ENCODE measurements at places on chromosomes 6 and 20.
A peak's percentile ranks its signal among the peaks of the same experiment; 100 is the strongest.

DNA sequence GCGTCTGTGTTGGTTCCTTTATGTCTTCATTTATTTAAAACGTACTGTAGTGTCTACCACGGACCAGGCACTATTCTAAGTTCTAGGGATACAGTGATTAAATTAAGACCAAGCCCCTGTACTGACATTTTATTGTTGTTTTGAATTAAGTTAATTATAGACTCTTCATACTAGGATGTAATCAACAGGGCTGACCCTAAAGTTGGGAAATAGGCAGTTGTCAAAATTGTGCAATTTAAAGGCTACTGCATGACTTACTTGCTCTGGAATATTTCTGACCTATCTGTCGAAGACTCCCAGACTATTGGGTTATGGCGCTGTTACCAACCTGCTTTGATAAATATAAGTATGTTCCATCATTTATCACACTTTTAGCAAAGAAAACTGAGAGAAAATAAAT is 6.7 kb downstream of the MYO6 start:
- no peak for DNase-seq

GRCh38 chr6:130749402-130749801 is 77.8 kb upstream of the SMLR1 start:
- no peak for DNase-seq

DNA sequence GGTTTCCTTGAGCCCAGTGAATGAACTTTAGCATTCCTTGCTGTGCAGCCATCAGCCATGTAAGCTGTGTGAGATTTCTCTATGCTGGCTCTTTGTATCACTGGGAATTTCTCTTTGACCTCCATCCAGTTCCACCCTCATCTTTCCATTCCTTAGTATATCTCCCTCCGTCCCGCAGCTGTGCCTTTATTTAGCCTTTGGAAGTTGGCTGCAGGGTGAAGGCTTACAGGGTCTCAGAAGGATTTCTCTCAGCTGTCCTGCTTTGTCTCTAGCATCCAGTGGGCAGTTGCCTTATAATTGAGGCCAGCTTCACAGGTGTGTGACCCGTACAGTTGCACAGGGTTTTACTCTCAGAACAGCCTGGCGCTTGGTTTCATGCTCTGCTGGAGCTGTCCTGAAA is 144.3 kb downstream of the PXDC1 start:
- no peak for DNase-seq

- no peak for DNase-seq
Observed at GRCh38 chr20:48799328-48800105, 28.3 kb downstream of the PREX1 start.

GRCh38 chr6:126086560-126086959 is 100.2 kb downstream of the TRMT11 start:
- DNase-seq, result no peak

DNA sequence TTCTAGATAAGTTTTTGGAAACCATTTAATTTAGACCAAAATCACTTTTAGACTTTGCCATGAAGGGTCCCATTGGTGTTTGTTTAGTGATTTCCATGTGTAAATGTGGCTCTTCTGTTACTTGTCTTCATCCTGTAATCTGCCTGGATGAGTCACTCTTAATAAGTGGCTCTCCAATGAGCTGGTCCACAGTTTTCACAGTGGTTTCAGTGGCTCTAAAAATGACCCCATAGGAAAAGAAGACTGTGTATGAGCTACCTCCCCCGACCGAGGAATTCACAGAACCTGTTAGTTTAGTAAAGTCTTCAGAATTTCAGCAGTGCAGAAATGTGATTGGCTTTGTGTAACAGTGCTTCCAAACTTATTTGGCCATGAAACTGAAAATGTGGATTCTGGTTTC is 492.0 kb upstream of the MARCKS start:
- no peak for DNase-seq

GRCh38 chr6:122817766-122818165 is 28.7 kb downstream of the SMPDL3A start:
- DNase-seq, result no peak

DNA sequence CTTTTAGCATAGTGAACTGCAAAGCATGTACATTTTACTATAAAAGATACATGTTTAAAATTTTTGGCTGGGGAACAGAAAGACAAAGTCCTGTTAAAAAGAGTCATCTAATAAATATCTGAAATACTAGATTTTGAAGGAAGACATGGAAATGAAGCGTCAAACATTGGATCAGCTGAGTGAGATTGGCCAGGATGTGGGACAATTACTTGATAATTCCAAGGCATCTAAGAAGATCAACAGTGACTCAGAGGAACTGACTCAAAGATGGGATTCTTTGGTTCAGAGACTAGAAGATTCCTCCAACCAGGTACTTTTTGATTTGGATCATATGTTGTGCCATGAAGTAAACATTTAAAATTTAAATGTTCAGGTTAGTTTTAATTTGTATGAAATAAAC is 162.3 kb downstream of the UTRN start:
- DNase-seq, result no peak

- DNase-seq, result peak; percentile 41
Observed at GRCh38 chr20:48777005-48777404, 50.8 kb downstream of the PREX1 start.

- DNase-seq, result no peak
Observed at GRCh38 chr6:129248946-129249345, 366.0 kb downstream of the LAMA2 start.

GRCh38 chr6:11260249-11261038 is 28.0 kb upstream of the NEDD9 start:
- DNase-seq, result no peak

DNA sequence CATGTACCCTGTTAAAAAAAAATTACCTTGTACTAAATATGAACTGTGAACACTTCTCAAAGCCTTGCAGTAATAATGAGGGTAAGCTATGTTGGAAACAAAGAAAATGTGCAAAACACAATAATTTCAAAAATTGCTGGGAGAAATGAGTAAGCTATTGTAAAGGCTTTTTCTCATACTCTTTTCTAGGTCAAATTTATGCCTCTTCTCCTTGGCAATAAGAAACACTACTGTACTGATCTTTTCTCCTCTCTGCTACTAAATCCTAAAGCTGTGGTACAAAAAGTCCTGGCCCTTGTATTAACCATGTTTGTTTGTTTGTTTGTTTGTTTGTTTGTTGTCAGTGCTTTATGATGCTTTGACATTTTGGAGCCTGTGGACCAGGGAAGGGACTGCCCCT is 17.5 kb upstream of the HUS1B start:
- DNase-seq, result no peak

- DNase-seq, result peak; percentile 28
Observed at GRCh38 chr20:62208795-62209755, 11.0 kb downstream of the HRH3 start.

DNA sequence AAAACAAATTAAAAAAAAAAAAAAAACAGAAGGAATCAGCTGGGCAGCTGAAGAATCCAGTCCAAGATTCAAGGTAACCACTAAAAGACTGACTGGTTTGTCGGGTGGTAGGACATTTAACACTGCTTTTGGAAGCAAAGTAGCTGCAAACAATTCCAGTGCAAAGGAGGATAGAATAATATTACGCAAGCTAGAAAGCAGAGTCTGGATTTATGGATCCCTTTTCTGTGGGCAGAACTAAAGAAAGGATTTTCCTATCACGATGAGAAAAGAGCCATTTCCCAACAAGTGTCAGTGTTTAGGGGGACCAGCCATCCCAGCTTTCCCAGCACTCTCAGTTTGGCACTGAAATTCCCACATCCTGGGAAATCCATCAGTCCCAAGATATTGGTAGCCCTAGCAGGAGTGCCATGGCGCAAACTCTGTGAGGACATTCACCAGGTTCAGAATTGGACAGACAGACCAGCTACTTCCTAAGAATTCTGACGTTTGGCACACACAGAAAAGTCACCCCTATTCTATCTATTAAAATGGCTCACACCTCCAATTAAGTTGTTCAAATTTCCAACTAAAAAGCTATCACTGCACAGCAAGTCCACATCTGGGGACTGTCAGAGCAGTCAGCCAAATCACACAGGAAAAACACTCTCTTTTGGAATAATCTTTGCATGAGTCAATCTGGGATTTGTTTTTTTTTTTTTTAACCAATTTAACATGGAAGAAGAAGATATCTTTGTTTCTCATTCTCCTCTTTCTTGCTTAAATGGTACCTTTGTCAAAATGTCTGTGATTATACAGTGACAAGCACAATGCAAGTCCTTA is 356.8 kb upstream of the ARID1B start:
- no peak for DNase-seq

DNA sequence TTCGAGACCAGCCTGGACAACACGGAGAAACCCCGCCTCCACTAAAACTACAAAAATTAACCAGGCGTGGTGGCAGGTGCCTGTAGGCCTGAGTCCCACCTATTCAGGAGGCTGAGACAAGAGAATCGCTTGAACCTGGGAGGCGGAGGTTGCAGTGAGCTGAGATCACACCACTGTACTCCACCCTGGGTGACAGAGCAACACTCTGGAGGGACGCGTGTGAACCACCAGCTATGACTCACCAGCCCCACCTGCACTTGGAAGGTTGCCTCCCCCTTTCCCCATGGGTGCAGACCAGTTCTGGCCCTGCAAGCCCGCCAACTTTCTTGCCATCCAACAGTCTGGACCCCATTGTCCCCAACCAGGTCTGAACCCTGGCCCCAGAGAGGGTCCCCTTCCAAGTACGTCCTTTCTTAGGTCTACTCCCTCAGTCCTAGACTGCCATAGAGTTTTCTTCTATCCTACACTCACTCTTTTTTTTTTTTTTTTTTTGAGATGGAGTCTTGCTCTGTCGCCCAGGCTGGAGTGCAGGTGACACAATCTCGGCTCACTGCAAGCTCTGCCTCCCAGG is 29.2 kb downstream of the ATP9A start:
- no peak for DNase-seq

DNA sequence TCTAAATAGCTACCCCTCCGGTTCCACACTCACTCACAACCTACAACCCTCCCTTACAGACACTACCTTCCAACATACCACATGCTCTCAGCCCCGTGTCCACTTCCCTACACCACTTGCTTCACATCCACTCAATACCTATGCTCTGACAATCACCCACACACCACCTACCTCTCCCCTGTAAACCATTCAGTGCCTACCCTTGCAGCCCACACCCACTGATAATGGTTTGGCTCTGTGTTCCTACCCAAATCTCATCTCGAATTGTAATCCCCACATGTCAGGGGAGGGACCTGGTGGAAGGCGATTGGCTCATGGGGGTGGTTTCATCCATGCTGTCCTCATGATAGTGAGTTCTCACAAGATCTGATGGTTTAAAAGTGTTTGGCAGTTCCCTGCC is 9.8 kb upstream of the ZNF343 start:
- DNase-seq, result no peak

DNA sequence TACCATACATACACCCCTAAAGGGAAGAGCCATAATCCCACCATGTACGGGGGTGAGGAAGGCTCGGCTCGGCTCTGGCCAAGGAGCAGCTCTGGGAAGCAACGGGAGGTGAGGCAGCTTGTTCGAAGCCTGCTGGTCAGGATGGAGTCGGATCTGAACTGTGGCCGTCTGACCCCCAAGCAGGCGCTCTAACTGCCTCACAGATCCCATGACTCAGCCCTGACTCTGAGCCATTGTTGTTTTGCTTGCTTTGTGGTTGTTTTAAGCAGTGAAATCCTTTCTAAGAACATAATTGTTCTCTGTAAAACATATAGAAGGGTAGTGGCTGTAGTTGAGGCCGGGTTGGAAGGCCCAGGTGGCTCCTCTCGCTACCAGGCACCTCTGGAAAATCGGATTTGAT is 10.9 kb downstream of the C6orf132 start:
- no peak for DNase-seq

GRCh38 chr6:106757722-106758467 is 128.5 kb downstream of the QRSL1 start:
- no peak for DNase-seq

- DNase-seq, result no peak
Observed at GRCh38 chr6:25303254-25303653, 24.1 kb downstream of the CARMIL1 start.

- no peak for DNase-seq
Observed at GRCh38 chr20:26135325-26136110, 438.9 kb upstream of the ZNF337 start.

DNA sequence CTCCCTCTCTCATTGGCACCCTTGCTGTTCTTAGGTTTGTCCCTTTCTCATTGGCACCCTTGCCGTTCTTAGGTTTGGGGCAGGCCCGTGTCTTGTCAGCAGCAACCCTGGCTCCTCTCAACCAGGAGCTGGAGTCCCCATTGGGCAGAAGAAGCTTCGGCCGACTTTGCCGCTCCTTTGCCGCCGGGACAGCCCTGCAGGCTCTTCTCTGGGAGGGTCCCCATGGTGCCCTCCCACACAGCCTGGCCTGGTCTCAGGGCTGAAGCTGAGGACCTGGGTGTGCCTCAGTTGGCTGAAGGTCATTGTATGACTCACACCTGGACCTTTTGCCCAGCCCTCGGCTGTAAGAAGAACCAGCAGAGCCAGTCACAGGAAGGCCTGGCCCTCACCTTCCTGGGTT is 59.6 kb downstream of the PPP1R14C start:
- DNase-seq, result no peak

DNA sequence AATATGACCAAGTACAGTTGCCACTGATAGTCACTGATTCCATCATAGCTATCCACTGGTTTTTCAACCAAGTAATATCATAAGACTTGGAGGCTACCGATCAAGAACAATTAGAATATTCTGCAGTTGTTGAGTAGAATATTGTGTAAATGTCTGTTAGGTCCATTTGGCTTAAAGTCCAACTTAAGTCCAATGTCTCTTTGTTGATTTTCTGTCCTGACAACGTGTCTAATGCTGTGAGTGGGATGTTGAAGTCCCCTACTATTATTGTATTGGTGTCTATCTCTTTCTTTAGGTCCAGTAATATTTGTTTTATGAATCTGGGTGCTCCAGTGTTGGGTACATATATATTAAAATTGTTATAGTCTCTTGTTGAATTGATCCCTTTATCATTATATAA is 13.9 kb downstream of the ARFGEF3 start:
- no peak for DNase-seq

DNA sequence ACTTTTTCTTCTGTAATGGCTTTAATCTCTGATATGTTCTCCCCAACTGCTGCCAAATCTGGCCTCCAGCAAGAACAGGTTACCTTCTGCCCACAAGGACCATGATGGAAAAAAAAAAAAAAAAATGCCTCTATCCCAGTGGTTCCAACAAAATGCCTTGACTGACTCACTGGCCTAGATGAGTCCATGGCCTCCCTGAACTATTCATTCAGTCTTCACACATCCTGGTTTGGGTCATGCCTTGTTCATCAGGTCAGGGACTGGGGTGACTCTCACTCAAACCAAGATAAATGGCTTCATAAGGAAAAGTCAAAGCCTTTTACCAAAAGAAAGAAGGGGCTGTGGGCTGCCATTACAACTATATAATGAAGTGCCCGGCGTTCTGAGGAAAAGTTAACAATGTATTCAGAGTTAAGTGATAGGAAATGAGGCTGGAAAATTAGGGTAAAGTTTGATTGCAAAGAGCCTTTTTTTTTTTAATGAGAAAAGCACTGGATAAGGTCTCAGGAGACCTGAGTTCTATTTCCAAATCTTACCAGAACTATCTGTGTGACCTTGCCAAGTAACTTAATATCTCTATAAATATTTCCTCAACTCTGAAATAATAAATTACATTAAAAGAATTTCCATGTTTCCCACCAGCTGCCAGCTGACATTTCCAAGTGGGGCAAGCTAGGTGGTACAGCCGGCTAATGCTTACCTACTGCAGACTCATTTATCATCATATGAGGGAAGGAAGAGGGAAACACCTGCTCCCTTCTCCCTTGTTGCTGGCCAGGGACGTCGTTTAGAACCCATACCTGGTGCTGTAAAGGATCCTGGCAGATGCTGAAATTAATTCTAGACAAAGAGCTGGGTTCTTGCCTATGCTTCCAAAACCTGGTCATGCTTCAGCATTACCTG is 380.0 kb upstream of the MARCKS start:
- no peak for DNase-seq

Data from KBM-7 (cell line).